Activated naive CD4-positive, alpha-beta T cell treated with Interleukin-2 at 50 U/mL for 16 hours (primary cell): ENCODE measurements at places on chromosomes 2 and 18.

DNA sequence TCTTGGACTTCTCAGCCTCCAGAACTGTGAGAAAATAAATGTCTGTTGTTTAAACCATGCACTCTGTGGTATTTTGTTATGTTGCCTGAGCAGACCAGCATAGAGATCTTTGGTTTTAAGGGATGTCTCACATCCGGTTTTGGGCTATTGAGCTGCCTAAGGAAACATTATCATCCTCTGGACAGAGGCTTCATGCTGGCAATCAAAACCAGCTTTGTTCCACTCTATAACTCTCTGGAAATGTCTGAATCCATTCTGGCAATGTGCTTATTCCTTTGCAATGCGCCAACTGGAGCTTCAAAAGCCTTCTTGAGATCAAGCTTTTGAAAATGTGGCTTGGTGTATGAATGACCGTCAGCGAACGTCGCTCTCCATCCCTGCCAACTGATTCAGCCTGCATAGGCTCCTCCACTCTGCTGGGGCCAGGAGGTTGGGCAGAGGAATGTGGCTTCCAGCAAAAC, 183.6 kb upstream of the MGAT5 start:
- DNase-seq: no peak

DNA sequence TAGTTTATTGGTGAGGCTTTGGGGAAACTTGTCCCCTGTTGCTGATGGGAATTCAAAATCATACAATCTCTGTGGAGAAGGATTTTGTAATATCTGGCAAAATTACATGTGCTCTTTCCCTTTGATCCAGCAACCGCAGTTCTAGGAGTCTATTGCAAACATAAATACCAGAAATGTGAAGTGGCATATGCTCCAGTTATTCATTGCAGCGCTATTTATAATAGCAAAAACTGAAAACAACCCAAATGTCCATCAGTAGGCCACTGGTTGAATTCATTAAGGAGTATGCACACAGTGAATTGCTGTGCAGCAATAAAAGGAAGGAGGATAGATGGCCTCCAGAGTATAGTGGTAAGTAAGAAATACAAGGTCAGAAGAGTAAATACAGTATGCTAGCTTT, 76.5 kb downstream of the HNRNPLL start:
- no peak for DNase-seq

GRCh38 chr2:2112416-2113105, 218.5 kb downstream of the MYT1L start:
- no peak for DNase-seq

GRCh38 chr2:107322416-107322815, 436.4 kb upstream of the ST6GAL2 start:
- no peak for DNase-seq

DNA sequence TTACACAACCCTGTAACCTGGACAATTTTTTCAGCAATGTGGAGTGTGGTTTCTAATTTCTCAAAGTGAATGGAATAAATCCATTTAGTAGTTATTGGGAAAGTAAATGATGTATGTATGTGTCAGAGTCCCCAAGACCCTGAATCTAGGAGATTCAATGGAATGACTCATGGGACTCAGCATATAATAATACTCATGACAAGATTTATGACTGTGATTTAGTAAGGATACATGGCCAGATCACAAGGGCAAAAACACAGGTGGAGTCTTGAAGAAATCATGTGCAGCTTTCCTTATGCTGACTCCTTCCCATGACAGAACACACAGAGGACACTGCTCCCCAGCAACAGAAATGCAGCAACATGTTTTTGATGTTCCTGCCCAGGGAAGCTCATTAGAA, 1877.7 kb upstream of the LRRTM1 start:
- DNase-seq: no peak

DNA sequence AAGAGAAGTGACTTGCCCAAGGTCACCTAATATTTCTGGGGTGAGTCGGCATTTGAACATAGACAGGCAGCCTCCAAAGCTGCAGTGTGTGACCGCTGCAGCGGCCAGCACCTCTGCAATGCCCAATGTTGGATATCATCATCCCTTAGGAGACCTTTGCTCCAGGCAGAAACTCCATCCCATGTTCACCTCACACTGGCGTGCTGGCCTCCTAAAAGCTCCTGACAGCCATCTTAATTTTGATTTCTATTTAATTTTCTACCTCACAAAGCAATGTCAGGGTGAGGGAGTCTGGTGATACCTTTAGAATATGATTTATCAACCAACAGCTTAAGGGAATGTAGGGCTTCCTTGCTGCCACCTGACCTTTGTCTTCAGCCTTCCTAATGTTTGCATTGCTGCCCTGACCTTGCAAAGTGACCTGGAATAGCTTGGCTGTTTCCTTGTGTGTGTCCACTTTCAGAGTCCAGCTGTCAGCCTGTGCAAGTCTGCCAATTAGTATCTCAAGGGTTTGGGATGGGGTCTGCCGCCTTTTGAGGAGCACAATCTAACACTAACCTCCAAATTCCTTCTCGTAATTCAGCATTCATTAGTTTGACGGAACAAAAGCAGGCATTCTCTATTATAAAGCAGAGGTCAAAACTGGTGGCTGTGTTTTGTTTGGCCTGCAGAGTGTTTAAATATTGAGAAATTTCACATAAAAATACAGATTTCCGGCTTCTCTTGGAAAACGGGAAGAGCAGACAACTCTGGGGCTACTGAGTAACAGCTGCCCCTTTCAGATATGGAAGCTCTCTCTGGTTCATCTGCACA, 127.6 kb downstream of the PLEKHM3 start:
- DNase-seq: no peak

DNA sequence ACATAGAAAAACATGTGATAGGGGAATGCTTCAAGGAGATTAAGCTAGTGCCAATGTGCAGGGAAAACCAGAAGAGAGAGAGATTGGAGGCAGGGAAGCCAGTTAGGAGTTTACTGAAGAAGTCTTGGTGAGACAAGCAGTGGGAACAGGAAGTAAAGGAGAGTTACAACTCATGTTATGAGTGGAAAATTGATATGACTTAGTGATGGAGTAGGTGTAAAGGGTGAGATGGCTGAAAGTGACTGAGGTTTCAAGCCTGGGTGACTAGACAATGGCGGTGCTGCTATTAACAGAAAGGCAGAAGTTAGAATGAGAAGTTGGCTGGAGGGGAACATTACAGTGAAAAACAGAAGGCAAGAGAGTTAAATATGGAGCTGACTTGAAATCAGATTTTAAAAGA, 16.5 kb downstream of the DOK1 start:
- DNase-seq: no peak
